ENCODE measurements at places on chromosomes 1 and 21.

DNA sequence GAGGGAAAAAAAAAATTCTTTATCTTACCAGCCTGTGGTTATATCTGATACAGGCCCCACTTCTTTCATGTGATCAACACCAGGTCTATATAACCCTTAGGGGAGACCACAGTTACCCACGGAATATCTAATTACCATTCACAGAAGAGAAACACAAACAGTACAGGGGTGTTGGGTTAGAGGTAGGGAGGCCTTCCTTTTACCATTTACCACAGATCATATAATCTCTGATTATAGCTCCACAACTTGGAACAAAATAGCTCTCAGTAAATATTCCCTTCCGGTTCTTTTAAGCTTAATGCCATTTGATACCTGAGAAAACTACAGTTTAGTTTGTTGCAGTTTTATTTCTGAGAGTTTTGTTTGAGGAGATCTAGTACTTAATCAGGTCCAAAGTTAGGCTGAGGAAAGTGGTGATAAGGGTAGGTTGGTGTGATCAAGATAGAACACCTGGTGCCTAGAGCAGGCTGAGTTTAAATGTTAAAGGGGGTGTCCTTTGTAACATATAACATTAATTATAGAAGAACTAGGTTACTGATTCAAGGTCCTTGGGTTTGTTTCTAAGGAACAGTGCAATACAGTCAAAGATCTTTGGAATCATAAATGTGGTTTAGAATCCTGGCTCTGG is 14.1 kb downstream of the EPB41 start:
- DNase-seq: no peak

GRCh38 chr1:43061757-43062156 is 103.1 kb upstream of the SLC2A1 start:
- DNase-seq: no peak

GRCh38 chr1:42877380-42877779 is 31.0 kb downstream of the ZNF691 start:
- no peak for DNase-seq

DNA sequence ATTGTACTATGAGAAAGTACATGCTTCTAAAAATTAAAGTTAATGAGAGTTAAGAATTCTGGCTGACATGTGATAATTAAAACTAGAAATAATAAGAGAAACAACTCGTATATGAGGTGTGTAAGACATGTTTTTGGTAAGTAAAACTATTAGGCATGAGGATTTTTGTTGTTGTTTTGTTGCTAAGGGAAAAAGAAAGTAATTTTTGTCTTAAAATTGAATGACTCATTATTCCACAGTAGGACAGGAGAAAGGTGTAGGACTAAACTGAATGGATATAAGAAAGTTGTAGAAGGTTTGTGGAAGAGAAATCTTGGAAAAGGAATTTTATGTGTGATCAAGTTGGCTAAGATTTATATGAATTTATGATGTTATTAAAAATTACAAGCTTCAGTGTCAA is 54.8 kb downstream of the TBX19 start:
- no peak for DNase-seq

DNA sequence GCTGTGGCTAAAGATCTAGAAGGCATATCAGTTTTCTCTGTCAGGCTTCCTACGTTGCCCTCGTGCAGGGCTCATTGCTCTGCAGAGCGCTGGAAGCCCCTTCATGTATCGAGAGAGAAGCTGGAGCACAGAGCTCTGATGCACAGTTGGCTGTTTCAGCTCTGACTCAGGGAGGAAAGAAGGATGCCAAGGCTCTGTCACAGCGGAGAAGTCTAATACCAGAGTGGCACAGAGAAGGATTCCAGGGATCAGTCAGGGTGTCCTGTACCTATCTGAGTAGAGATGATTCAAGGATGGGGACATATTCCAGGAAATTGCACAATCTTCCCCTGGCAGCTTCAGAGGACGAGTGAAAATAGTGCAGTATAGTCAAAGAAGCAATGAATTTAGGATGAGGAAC is 179.2 kb upstream of the FMN2 start:
- peak; percentile 67 for DNase-seq

- no peak for DNase-seq
Observed at GRCh38 chr1:214199585-214199984, 81.4 kb upstream of the SMYD2 start.

DNA sequence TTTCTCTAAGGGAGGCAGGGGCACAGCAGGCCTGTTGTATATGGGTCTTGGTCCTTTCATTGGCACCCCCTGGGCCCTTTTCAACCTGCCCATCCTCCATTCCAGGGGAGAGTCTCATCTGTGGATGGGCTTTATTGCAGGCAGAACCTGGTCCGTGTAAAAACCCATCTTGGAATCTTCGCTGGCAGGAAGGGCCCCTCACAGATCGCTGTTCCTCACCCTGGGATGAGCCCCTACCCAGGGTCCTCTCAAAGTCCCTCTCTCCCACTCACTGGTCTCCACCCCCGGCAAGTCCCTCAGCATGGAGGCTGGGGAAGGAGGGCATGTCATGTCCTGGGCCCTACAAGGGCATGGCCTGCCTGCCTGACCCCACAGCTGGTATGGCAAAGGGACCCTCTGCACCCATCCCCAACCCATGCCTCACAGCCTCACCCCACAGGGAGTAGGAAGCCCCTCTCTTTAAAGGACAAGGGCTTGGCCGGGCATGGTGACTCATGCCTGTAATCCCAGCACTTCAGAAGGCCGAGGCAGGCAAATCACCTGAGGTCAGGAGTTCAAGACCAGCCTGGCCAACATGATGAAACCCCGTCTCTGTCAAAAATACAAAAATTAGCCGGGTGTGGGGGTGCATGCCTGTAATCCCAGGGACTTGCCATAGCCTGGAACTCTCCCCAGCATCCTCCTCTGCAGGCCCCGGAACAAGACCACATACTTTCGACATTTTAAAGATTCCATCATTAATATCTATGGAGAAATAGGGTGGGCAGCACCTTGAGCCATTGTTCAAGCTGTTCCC is 13.2 kb upstream of the CDA start:
- no peak for DNase-seq

GRCh38 chr21:44520326-44521300 is 19.4 kb downstream of the KRTAP10-1 start:
- DNase-seq: no peak

GRCh38 chr1:224053456-224053855 is 60.5 kb upstream of the FBXO28 start:
- no peak for DNase-seq

DNA sequence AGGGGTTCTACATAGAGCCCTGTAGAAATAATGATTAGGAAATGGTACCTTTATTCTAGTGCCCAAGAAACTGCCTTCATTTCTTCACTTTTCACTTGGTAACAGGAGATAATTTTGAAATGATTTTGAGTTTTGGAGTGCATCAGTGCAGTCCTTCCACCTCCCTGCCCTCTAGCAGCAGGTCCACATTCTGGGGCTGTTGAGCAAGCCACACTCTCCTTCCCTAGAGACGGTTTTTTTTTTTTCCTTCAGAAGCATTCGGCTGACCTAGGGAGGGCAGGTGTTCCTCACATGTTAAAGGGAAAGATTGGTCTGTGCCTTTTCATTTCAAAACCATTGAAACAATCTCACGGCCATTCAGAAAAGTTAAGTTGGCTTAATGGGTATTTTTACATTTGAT is 39.8 kb downstream of the SLC37A1 start:
- DNase-seq: no peak

DNA sequence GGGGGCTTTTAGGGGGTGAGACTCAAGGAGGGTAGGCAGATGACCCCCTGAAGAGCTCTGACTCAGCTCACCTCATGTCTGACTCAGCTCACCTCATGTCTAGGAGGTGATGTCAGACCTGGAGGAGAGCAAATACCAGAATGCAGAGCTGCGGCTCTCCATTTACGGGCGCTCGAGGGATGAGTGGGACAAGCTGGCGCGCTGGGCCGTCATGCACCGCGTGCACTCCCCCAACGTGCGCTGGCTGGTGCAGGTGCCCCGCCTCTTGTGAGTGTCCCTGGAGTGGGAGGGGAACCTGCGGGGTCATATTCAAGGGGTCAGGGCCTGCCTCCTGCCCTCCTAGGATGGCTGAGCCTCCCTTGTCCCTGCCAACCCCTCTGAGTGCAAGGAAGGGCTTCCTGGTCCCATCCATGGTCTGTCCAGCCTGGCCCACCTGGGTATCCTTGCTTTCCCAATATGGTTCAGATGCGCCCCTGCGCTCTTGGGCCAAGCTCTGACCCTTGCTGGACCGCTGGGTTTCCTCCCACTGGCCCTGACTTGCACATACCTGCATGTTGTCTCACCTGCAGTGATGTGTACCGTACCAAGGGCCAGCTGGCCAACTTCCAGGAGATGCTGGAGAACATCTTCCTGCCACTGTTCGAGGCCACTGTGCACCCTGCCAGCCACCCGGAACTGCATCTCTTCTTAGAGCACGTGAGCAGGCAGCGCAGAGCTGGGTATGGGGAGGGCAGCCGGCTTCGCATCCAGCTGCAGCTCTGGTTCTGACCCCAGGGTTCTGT is 9.1 kb downstream of the AMPD2 start:
- no peak for DNase-seq

DNA sequence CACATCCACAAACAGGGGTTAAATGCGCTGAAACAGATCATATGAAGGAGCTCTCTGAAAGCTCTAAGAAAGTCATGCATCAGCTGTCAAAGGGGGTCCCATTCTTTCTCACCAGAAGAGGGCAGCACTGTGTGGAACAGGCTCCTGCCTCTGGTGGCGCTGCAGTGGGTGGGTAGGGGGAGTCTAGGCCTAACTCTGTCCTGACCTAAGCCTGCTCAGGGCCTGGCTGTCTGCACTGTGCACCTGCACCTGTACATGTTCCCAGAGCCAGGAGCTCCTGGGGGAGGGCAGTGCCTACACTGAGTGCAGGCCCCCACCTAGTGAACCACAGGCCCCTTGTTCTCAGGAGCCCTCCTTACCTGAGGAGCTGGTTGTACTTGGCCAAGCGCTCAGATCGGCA is 16.0 kb downstream of the ENO1 start:
- no peak for DNase-seq

- peak; percentile 10 for DNase-seq
Observed at GRCh38 chr1:174659823-174660222, 212.1 kb downstream of the GPR52 start.

GRCh38 chr1:117051224-117052064 is 8.7 kb upstream of the TTF2 start:
- no peak for DNase-seq

GRCh38 chr21:42212266-42212665 is 6.7 kb upstream of the ABCG1 start:
- no peak for DNase-seq

DNA sequence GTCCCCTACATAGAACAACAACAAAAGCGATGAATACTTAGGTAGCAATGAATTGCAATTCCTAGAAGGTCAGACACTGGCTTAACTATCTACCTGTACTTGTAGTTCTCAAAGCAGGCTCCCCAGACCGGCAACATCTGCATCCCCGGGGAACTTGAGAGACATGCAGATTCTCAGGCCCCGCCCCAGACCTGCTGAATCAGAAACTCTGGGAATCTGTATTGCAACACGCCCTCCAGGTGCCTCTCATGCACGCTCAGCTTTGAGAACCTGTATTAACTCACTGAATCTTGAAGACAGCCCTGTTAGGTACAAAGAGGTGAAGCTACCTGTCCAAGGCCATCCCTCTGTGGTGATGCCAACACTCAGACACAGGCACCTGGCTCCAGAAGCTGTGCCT is 128.1 kb downstream of the KAZN start:
- DNase-seq: no peak

- no peak for DNase-seq
Observed at GRCh38 chr1:173590557-173590956, 12.3 kb downstream of the SLC9C2 start.

DNA sequence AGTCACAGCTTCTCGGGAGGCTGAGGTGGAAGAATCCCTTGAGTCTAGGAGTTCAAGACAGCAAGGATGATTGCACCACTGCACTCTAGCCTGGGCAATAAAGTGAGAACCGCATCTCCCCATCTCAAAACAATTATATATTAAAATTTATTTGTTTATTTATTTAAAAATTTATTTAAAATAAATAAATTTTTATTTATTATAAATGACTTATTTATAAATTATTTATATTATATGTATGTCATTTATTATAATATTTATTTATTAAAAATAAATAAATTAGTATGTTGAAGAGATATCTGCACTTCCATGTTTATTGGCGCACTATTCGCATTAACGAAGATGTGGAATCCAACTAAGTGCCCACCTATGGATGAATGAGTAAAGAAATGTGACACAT is 683.2 kb upstream of the BRINP3 start:
- DNase-seq: no peak

DNA sequence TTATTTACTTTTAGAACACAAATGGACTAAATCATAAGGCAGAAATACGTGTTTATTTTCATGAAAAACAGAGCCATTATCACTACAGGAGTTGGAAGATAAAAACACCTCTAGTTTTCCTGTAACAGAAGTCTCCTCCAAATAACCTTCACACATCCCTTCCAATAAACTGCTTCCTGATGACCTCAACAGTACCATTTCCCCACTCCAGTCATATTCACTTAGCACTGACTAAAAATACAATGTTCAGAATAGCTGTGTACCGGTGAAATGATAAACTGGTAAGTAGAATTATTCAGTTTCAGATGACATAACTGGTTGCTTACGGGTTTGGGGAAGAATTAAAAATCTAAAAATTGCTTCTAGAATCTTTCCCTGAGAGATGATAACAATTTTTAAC is 137.9 kb downstream of the DENND1B start:
- DNase-seq: no peak

All from fibroblast of skin of scalp (primary cell).